Dermis microvascular lymphatic vessel endothelial cell (primary cell): ENCODE measurements at places on chromosomes 6 and 20. TPM values are rescaled to one million over a fixed set of nuclear protein-coding genes. Genes with fewer than 3 reads are reported as not detected.

The NKAPL gene
- total RNA-seq: under 0.01 and 0.38 TPM in 2 replicates

The GLP1R gene
- not detected in 2 replicates for total RNA-seq

The SRMS gene
- total RNA-seq: not detected in 2 replicates

The SCRT2 gene
- not detected in 2 replicates for total RNA-seq

The MOXD1 gene
- total RNA-seq: under 0.01 TPM in 2 replicates

The CLPSL2 gene
- not detected in 2 replicates for total RNA-seq

The MLN gene
- total RNA-seq: not detected in 2 replicates

The C4B gene
- 0.38 and 0.77 TPM in 2 replicates for total RNA-seq

The ENPP3 gene
- total RNA-seq: 0.51 and 1.4 TPM in 2 replicates

The OR2H1 gene
- total RNA-seq: under 0.01 TPM in 1 of 2 replicates, not detected in the other

The CD24 gene
- total RNA-seq: 0.13 and 0.38 TPM in 2 replicates

The PLEKHG1 gene
- 19.8 and 26.3 TPM in 2 replicates for total RNA-seq

The KCNK16 gene
- total RNA-seq: not detected in 2 replicates

The LMBRD1 gene
- total RNA-seq: 10.8 and 16.7 TPM in 2 replicates

The LINC00237 gene
- total RNA-seq: under 0.01 TPM in 1 of 2 replicates, not detected in the other

The TCF15 gene
- total RNA-seq: 0.76 and 0.77 TPM in 2 replicates

The SLC35F1 gene
- total RNA-seq: under 0.01 TPM in 1 of 2 replicates, not detected in the other

The PSORS1C2 gene
- total RNA-seq: not detected in 2 replicates

The GPR6 gene
- total RNA-seq: not detected in 2 replicates

The SUN5 gene
- not detected in 2 replicates for total RNA-seq

The PREX1 gene
- 30.7 and 36.1 TPM in 2 replicates for total RNA-seq

The GATA5 gene
- not detected in 2 replicates for total RNA-seq

The CEP85L gene
- 5.6 and 11.5 TPM in 2 replicates for total RNA-seq

The NOX3 gene
- not detected in 2 replicates for total RNA-seq

The ARMH2 gene
- not detected in 2 replicates for total RNA-seq

The POU5F1 gene
- not detected in 2 replicates for total RNA-seq

The BTN1A1 gene
- total RNA-seq: not detected in 2 replicates

The ABCC10 gene
- total RNA-seq: 11.7 and 15.7 TPM in 2 replicates

The MBOAT1 gene
- 14.8 and 35.7 TPM in 2 replicates for total RNA-seq

The SLC17A3 gene
- not detected in 2 replicates for total RNA-seq

The SPATA25 gene
- total RNA-seq: 0.51 and 1.0 TPM in 2 replicates

The GNRH2 gene
- total RNA-seq: not detected in 2 replicates

The TMEM200A gene
- under 0.01 TPM in 2 replicates for total RNA-seq

The CPNE5 gene
- total RNA-seq: 5.0 and 6.7 TPM in 2 replicates

The MRAP2 gene
- total RNA-seq: 4.6 and 4.9 TPM in 2 replicates

The ZC2HC1B gene
- not detected in 2 replicates for total RNA-seq

The TFB1M gene
- 10.2 and 12.1 TPM in 2 replicates for total RNA-seq

The CRIP3 gene
- not detected in 2 replicates for total RNA-seq

The SULF2 gene
- 72.9 and 220 TPM in 2 replicates for total RNA-seq

The TFAP2A gene
- total RNA-seq: not detected in 2 replicates

The COL21A1 gene
- 0.51 and 1.2 TPM in 2 replicates for total RNA-seq

The SALL4 gene
- total RNA-seq: 0.26 and 0.63 TPM in 2 replicates

The DPM1 gene
- 36.8 and 45.6 TPM in 2 replicates for total RNA-seq

The KCNQ5 gene
- total RNA-seq: under 0.01 TPM in 1 of 2 replicates, not detected in the other

The OOEP gene
- 0.13 TPM in 1 of 2 replicates, not detected in the other for total RNA-seq

The UST gene
- total RNA-seq: under 0.01 TPM in 2 replicates

The ILRUN gene
- total RNA-seq: 42.4 and 57.8 TPM in 2 replicates

The TPBG gene
- 3.9 and 5.9 TPM in 2 replicates for total RNA-seq

The PLCB4 gene
- total RNA-seq: 2.1 and 4.0 TPM in 2 replicates

The RAD21L1 gene
- total RNA-seq: not detected in 2 replicates

The PPP1R16B gene
- 135 and 166 TPM in 2 replicates for total RNA-seq
